ENCODE measurements at places on chromosomes 12 and 14. TPM values are rescaled to one million over a fixed set of nuclear protein-coding genes. Genes with fewer than 3 reads are reported as not detected.

Gene SP7
- 0.56 TPM for total RNA-seq

Gene KRT73
- 0.16 TPM for total RNA-seq

Gene TMTC2
- 19.4 TPM for total RNA-seq

- H3K36me3 ChIP-seq, result no peaks in the 10 kb centered on the region
- no peak overlapping the region for H3K27ac ChIP-seq
- no peak overlapping the region for H3K4me3 ChIP-seq
- H3K27me3 ChIP-seq, result no peaks in the 10 kb centered on the region
Observed at GRCh38 chr12:54977155-54977554, 7.4 kb downstream of the TESPA1 start.

DNA sequence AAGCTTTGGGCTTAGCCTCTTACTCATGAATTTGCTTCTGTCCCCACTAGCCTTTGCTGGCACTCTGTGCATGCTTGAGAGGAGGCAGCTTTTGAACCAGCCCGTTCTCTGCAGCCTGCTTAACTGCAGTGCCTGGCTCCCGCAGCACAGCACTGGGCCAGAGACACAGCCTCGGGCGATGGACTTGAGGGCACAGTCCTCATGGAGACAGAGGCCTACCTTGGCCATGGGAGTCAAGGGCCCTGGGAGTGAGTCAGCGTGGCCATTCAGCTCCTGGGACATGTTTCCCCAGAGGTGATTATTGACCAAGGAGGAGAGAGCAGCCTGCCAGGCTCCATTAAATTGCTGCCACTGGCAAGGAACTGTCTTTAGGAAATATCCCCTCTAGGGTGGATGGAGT, 93.5 kb downstream of the SMOC1 start:
- H3K36me3 ChIP-seq, result no peaks in the 10 kb centered on the region
- no peak overlapping the region for H3K4me3 ChIP-seq
- peaks cover 31% of the 10 kb centered on the region for H3K4me1 ChIP-seq

DNA sequence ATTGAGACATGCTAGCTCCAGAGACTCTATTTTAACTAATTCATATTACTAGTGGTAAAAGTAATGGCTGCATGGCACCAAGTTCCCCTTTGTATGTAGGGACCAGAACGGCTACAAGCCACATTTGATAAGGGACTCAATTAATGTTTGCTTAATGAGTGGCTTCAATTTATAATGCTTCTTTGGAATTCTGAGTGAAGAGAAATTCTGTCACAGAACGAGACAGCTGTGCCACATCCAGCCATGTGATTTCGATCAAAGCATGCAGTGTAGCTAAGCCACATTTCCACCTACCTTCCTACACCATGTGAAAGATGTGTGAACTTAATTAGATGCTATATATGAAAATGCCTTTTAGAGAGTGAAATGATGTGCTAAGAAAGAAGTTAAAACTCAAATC, 217.4 kb downstream of the ACSS3 start:
- H3K27me3 ChIP-seq, result no peaks in the 10 kb centered on the region
- no peaks in the 10 kb centered on the region for H3K36me3 ChIP-seq
- no peak overlapping the region for H3K4me3 ChIP-seq
- no peak overlapping the region for H3K27ac ChIP-seq

GRCh38 chr14:62558451-62558850, 486.8 kb downstream of the KCNH5 start:
- DNase-seq, result no peak
- H3K4me1 ChIP-seq, result no peaks in the 10 kb centered on the region
- H3K36me3 ChIP-seq, result no peaks in the 10 kb centered on the region
- no peaks in the 10 kb centered on the region for H3K27me3 ChIP-seq

- no peak for DNase-seq
- no peaks in the 10 kb centered on the region for H3K4me1 ChIP-seq
- no peaks in the 10 kb centered on the region for H3K36me3 ChIP-seq
- H3K27ac ChIP-seq, result no peak overlapping the region
- no peak overlapping the region for H3K4me3 ChIP-seq
Observed at GRCh38 chr12:65668981-65669695, 155.1 kb upstream of the HMGA2 start.

GRCh38 chr14:91778217-91778616, 46.3 kb upstream of the CATSPERB start:
- no peaks in the 10 kb centered on the region for H3K36me3 ChIP-seq
- H3K27ac ChIP-seq, result no peak overlapping the region
- no peaks in the 10 kb centered on the region for H3K4me1 ChIP-seq
- no peaks in the 10 kb centered on the region for H3K27me3 ChIP-seq

Measured in testis (tissue), 5 donors.